T-cell (primary cell): ENCODE measurements at places on chromosomes 11 and 22.

DNA sequence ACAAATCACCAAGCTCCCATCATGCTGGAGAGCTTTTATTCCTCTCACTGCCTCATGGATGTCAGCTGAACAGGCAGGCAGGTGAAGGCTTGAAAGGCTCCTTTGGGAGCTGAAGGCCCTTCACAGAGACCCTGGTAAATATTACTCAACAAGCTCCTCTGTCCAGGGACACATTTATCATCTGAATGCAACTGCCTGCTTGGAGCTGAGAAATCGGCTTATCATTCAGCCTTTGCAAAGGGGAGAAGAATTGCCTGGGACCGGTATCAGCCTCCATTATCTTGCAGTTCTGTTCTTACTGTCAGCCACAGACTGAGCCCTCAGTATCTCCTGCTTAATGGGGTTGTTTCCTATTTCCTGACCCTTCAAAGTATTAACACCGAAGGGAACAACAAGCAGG is 113.8 kb upstream of the PITPNB start:
- DNase-seq = no peak

- no peak for DNase-seq
Observed at GRCh38 chr22:39103431-39103830, 6.4 kb downstream of the APOBEC3H start.

GRCh38 chr11:74611369-74611861 is 19.0 kb downstream of the POLD3 start:
- no peak for DNase-seq

GRCh38 chr11:121961321-121961801 is 154.7 kb downstream of the BLID start:
- DNase-seq = no peak

- DNase-seq = no peak
Observed at GRCh38 chr22:39947220-39948216, 12.7 kb upstream of the TMA7B start.

DNA sequence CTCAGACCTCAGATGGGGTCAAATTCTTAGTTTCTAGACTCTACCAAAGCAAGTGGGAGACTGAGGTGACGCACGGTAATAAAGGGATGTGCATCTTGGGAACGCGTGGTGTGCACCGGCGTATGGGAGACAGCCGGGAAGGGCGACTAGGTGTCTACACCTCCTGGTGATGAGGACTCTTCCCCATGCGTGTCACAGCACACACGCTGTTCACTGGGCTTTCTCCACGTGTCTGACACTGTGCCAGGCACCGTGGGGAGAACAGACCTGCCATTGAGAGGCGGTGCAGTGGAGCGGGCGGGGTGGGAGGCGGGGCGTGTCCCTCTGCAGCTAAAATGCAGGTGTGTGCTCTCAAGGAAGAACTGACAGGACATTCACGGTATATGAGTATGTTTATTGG is 5.3 kb downstream of the FXYD6 start:
- DNase-seq = no peak

DNA sequence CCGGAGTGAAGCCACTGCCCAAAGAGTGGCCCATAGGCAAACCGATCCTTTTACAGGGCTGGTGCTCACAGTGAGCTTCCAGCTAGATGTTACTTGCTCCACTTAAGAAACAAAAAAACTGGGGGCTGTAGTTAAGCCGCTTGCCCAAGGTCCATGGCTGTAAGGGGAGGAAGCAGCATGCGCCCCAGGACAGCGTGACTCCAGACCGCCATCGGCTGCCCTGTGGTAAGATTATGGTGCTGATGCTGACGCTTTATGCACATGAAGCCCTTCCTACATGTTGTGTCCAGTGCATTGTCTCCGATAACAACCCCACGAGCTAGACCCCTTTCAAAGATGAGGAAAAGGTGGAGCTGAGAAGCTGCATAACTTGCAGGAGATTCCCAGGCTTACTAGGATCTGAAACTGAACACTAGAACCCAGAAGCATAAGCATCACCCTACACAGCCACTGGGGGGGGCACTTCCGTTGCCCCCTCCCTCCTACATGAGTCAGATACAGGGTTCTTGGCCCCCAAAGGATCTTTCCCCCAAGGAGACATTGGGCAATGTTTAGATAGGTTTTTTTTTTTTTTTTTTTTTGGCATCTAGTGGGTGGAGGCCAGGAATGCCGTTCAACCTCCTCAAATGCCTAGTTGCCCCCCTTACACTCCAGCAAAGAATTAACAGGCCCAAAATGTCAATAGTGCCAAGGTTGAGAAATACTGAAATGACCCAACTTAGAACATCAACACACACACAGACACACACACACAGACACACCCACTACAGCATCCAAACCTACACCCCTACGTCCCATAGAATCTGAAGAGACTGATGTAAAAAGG is 53.9 kb downstream of the MN1 start:
- no peak for DNase-seq

GRCh38 chr11:112403432-112403831 is 142.8 kb upstream of the PLET1 start:
- no peak for DNase-seq

DNA sequence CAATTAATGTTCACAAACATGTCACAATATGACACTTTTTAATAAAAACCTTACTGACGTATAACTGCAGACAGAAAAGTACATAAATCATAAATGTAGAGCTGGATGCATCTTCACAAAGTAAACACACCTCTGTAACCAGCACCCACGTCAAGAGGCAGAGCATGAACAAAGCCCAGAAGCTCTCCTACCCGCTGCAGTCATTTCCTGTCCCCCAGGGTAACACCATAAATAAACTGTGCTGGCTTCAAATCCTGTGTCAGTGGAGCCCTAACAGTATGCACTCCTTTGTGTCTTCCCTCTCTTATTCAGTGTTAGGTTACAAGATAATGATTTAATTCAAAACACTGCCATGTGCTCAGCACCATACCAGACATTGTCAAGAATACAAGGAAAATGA is 5.7 kb downstream of the SYT13 start:
- no peak for DNase-seq

DNA sequence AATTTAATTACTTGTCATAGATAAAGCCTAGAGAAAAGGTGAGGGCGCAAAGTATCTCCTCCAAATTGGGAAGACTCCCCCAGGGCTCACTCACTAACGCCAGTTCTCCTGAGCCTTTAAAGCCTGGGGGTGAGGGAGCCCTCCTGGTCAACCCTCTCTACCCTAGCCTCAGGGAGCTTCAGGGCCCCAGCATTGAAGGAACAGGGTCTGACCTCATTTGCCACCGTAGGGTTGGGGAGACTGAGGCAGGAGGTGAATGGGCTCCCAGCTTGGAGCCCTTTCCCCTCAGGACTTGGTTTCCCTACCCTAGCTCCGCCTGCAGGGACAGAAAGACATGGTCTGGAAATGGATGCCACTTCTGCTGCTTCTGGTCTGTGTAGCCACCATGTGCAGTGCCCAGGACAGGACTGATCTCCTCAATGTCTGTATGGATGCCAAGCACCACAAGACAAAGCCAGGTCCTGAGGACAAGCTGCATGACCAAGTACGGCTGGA is 1.7 kb downstream of the FOLR2 start:
- no peak for DNase-seq
